NCI-H1048 (cell line): ENCODE measurements at places on chromosomes 6 and 20.

DNA sequence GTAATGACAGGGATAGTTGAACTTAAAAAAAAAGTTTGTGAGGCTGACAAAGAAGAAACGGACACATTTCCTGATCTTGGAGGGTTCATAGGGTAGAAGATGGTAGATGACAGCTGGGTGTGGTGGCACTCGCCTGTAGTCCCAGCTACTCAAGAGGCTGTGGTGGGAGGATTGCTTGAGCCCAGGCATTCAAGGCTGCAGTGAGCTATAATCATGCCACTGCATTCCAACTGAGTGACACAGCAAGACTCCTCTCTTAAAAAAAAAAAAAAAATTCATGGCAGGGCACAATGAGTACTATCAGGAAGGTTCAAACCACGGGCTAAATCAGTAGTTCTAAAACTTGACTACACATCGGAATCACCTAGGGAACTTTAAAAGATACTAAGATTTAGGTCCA, 2.0 kb upstream of the MICA start:
- DNase-seq: no peak

- no peak for DNase-seq
These were observed 768.1 kb downstream of the KIF16B start for GRCh38 chr20:15805154-15805553.

- DNase-seq: no peak
These were observed 62.5 kb upstream of the TIAM2 start for GRCh38 chr6:154932515-154933027.

- DNase-seq: no peak
These were observed 274.4 kb downstream of the THBS2 start for GRCh38 chr6:168979254-168979653.

GRCh38 chr6:29989211-29989610, 46.9 kb downstream of the HLA-A start:
- DNase-seq: no peak

DNA sequence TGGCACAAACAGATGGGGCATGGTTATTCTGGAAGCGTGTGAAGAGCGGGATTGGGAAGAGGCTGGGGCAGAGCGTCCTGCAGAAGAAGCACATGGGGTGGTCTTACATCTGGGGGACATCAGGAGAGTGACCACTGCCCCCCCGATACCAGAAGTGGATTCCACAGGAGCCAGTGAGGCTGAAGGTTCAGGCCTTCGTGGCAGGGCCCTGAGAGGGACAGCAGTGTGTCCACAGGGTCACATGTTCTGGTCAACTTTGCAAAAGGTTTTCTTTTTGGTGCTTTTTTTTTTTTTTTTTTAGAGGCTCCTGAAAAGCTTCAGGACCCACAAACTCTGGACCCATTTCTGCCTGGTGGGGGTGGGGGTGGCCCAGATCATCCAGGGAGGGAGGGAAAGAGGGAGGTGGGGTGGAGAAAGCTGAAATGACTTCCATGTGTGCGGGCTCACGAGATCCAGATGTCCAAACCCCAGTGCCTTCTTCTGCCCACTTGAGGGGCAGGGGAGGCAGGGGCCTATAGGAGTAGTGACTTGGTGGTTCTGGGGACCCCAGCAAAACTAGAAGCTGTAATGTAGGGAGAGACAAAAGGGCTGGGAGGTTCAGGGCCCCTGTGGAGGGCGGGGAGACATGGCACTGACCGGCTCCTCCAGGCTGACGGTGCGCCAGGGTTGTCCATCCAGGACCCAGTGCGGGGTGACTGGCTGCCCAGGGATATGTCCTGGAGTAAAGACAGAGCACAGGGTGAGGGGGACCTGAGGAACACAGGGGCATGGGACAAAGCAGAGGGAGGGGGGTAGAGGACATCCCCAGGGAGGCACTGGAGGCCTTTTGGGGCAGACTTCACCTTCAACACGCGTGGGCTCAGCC, 2.7 kb downstream of the ADAM33 start:
- DNase-seq: no peak

GRCh38 chr20:58797371-58798338, 53.0 kb downstream of the GNAS-AS1 start:
- DNase-seq: no peak

GRCh38 chr20:23289724-23290395, 60.7 kb upstream of the NXT1 start:
- no peak for DNase-seq

- no peak for DNase-seq
These were observed 9.1 kb upstream of the SERPINB6 start for GRCh38 chr6:2980465-2980855.

GRCh38 chr6:155828989-155829388, 373.4 kb upstream of the NOX3 start:
- DNase-seq: no peak

- DNase-seq: no peak
These were observed 7.2 kb downstream of the TPBG start for GRCh38 chr6:82370788-82371187.

- no peak for DNase-seq
These were observed 4.7 kb upstream of the SLC22A16 start for GRCh38 chr6:110481081-110481480.

- no peak for DNase-seq
These were observed 204.5 kb downstream of the PREX1 start for GRCh38 chr20:48623176-48623905.
